ENCODE measurements at places on chromosomes 4 and X.

- DNase-seq: no peak
Observed at GRCh38 chr4:180203349-180203748, 2039.9 kb upstream of the TENM3 start.

DNA sequence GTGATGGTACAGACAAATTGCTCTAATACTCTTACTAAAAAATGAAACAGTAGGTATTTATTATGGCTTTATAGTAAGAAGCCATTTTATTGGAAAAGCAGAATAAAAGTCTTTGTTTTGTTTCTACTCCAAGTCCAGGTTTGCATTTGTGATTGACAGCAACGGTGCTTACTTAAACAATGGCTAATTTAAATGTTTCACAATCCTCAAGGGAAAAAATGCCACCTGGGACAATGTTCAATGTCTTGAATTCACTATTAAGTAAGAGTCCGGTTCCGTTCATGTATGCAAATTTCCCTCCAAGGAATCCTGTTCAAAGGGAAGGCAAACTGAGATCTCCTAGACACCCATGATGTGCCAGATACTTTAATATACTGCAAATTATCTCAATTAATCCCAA is 123.6 kb downstream of the RBM47 start:
- no peak for DNase-seq

- no peak for DNase-seq
Observed at GRCh38 chr4:148649652-148650331, 207.6 kb upstream of the NR3C2 start.

DNA sequence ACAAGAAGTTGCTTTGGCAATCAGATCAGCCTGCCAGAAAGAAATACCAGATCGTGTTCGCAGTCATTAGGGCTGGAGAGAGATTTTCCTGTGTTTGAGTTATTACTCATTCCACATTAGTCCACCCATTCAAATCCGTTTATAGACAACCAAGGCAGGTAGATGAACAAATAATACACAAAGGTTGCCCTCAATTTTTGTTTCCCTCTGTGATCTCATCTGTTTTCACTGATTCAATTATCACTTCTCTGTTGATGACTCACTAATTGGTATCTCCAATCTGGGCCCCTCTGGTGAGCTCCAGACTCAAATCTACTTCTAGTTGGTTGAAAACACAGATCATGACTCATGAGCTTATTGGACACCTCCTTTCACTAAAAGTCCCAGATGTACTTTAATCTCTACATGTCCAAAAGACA is 54.5 kb downstream of the CHM start:
- DNase-seq: no peak

DNA sequence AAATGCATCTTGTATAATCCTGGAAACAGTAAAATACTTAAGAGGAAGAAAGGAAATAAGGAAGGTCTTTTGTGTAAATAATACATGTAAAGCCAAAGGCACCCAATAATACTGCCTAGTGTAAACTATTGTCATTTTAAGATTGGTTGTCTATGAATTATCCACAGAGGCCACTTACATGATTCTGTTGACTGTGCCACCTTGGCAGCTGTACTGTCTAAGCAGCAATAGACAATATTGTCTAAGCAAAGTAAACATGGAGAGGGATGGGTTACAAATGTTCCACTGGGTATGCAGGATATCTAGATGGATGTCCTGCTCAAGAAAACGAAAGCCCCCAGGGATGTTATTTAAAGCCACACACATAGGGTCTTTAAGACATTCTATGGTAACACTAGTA is 19.4 kb downstream of the BEND4 start:
- DNase-seq: no peak

DNA sequence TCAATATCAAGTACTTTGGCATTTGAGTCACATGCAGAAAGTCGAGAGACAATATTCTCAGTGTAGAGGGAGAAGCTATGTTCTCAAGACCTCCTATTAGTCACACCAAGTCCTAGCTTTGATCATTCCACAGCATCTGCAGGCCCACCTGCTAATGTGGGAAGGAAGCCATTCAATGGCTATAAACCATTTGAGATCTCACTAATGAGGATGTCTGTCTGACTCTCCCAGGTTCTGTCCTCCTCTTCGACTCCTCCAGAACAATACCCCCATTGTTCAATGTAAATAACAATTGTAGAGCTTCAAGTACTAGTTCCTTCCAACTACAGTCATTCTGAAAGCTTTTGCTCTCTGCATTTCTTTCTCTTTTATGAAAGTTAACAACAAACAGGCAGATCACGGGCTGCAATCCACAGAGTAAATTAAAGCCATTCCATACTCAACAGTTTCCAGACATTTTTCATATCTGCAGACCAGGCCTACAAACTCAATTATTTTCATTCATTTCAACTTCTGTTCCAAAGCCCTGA is 140.2 kb upstream of the EDNRA start:
- DNase-seq: no peak

- DNase-seq: no peak
Observed at GRCh38 chr4:104494185-104494584, 509 bp downstream of the CXXC4 start.

- DNase-seq: no peak
Observed at GRCh38 chrX:12412561-12412960, 274.3 kb downstream of the FRMPD4 start.

DNA sequence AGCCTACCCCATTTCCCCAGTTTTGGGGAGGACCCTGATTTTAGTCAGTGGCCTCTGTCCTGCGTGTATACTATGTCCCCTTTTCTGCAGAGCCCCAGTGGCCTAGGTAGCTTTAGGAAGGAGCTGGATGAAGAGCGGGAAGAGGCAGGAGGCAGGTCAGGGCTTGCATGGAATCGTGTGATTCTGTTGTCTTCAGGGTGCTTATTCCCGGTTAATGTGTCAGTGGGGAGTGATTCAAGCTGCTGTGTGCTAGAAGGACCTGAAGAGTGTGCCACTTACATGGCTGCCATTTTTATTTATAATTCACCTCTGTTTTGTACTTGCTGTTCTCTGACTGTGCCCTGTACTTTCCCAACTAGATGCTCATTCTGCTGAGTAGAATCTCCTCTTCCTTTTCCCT is 127.3 kb upstream of the AMOT start:
- no peak for DNase-seq

DNA sequence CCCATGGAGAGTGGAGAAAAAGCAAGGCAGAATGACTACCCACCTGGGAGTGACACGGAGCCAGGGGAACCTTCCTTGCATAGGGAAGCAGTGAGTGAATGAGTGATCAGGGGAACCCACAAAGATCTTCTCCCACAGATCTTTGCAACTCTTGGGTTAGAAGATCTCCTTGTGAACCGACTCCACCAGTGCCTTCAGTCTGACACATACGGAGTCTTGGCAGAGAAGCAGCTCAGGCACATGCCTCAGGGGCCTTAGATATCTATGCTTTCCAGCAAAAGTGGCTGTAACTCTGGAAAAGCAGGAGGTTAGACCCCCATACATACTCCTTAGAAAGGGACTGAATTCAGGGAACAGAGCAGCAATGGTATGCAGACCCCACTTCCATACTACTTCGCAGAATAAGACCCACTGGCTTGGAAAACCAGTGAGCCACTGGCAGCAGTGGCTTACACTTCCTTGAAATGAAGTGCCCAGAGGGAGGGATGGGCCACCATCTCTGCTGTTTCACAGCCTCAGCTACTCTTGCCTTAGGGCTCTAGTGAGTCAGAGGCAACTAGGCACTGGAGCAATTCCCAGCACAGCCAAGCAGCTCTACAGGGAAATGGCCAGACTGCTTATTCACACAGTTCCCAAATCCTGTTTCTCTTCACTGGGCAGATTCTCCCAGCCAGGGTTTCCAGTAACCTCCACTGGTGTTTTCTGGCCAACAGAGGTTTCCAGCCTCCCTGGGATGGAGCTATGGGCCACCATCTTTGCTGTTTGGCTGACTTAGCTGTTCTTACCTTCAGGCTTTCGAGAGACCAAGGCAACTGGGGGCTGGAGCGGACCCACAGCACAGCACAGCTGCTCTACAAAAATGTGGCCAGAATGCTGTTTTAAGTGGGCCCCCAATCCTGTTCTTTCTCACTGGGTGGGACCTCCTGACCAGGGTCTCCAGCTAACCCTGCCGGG is 82.8 kb upstream of the TCEAL2 start:
- no peak for DNase-seq

GRCh38 chr4:188439641-188440311 is 300.5 kb downstream of the TRIML1 start:
- no peak for DNase-seq

- DNase-seq: peak; percentile 87
Observed at GRCh38 chr4:575281-576141, 584 bp downstream of the TMEM271 start.

GRCh38 chrX:16892504-16893362 is 22.6 kb upstream of the RBBP7 start:
- peak; percentile 89 for DNase-seq

DNA sequence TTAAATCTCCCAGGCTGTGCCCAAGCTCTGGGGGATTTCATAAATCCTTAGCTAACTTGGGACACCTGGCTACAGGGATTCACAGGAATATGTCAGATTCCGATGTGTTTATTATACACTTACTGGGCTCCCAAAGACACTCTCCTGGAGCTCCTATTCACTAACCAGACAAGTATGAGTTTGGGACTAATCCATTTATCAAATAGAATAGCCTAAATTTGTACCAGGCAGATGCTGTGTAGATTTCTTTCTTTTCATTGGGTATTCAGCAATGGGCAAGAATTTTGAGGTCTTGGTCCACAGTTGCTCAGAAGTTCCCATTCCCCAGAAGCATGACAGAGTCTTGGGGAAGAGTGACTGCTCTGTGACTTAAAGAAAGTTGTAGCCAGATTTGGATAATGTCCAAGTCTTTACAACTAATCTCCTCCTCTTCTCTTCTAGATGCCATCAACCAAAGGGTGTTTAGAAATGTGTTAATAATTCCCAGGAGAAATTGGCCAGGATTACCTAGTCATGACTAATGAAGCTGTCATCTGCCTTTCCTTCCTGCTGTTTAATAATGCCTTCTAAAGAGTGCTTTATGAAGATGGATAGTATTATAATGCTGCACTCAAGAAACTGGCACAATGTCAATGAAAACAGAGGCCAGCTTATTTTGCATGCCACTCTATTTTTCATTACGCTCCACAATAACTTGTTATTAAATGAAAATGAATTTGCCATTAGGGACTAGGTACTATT is 120.9 kb downstream of the CHIC2 start:
- DNase-seq: no peak

DNA sequence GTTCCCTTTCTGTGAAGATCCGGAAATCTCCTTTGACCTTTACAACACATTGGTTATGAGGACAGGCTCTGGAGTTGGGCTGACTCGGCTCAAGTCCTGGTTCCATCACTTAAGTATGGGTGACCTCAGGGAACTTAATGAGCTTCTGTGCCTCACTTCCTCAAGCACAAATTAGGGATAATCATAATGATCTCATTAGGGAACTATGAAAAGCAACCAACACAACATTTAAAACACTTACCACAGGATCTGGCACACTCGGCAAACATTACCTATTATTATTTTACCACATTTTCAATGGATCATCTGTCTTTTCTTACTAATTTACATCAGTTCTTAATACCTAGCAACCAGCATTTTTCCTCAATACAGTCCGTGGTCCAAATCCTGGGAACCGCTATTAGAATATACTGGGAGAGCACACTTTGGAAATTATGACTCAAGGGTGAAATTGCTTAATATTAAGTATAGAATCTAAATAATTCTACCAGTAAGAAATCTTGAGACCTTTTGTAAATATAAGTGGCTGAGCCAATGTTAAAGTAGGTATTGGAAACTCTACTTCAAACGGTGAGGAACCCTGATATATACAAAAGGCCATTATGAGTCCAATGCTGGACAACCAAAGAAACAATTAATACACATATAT is 19.6 kb downstream of the ADGRA3 start:
- no peak for DNase-seq

GRCh38 chr4:149754526-149754925 is 61.1 kb downstream of the IQCM start:
- no peak for DNase-seq

DNA sequence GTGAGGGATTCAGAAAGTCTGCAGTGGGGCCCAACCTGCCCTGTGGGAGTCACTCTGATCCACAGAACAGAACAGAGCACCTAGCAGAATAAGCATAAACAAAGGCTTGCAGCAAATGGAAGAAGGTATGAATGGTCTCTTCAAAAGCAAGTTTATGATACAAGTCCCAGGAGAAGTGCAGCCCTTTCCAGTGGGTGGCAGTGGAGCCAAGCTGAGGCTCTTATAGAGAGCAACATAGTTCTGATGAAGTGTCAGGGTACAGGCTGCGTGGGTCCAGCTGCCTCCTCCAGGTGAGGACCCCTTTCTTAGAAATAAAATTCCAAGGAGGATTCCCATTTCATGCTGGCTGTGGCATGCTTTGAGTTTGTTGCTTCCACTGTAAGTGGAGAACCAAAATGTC is 88.8 kb upstream of the PAK3 start:
- DNase-seq: no peak

GRCh38 chr4:69896530-69897116 is 34.2 kb upstream of the CSN1S1 start:
- peak; percentile 12 for DNase-seq

- no peak for DNase-seq
Observed at GRCh38 chrX:38768079-38768478, 33.2 kb upstream of the MID1IP1 start.

DNA sequence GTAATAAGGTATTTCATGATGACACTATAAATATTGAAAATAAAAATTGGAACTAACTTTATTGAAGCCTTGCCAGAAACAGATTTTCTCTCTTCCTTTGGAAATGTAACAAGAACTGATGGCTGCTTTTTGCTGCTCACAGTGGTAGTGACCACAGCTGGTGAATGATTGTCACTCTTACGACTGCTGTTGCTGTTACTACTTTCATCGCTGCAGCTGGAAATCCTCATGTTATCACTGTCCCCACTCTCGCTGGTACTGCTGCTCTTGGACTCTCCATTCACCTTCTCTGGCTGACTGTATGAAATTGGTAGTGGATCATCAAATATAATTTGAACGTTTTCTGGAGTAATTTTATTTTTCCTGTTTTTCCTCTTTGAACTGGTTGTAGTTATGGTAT is 28.5 kb upstream of the COX18 start:
- DNase-seq: no peak

DNA sequence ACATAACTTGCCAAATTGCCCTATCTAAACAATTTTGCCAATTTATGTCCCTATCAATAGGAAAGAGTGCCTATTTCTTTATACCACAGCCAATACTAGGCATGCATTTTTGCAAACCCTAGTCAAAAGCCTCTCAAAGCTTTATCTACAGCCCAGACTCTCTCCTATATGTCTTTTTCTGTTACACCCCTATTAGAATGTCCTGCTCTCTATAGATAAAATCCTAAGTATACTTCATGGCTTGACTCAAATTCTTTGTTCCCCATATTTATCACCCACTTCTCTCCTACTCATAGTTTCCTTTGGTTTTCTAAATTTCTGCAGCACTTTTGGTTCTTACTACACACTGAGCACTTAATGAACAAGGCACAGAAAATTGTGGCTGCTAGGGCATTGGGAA is 38.0 kb downstream of the NUP62CL start:
- no peak for DNase-seq

DNA sequence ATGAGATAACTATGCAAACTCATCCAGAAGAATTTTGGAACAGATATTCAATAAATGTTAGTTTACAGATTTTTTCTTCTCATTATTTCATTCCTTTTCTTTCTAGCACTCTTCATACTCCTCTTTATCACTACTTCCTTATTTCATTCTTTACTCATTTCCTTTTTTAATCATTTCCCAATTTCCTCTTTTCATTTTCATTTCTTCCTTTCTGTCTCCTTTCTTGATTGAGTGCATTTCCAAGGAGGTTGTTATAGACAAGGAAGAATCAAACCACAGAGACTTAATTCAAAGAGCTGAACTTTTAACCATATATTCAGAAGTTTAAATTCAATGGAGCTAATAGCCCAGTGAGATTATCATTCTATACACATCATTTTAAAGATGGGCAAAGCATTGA is 600.7 kb downstream of the ARAP2 start:
- DNase-seq: no peak

- no peak for DNase-seq
Observed at GRCh38 chrX:11759172-11759460, 1.1 kb downstream of the MSL3 start.
